ENCODE measurements at places on chromosomes 11 and 22.

- DNase-seq, result peak; percentile 46
Measured at GRCh38 chr22:23824476-23825245, 14.1 kb downstream of the DERL3 start.

- no peak for DNase-seq
Measured at GRCh38 chr11:126968915-126969314, 31.7 kb downstream of the KIRREL3 start.

GRCh38 chr11:120606211-120607010 lies 94.9 kb downstream of the GRIK4 start:
- no peak for DNase-seq

DNA sequence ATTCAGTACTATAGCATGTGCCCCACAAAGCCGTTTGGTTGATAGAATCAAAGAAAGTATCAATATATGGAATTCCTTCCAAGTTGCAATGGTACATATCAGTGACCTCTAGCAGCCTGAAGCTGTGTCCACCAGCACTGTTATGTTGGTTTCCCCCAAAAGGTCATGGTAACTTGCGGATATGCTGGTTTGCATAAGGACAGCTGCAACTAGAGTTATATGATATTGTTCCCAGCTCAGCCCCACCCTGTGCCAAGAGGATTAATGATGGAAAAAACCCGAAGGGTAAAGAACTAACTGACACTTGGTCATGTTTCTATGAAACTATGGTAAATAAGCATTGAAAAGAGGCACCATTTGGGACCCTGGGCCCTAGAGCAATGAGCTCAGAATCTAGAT lies 93.5 kb downstream of the PDHX start:
- no peak for DNase-seq

DNA sequence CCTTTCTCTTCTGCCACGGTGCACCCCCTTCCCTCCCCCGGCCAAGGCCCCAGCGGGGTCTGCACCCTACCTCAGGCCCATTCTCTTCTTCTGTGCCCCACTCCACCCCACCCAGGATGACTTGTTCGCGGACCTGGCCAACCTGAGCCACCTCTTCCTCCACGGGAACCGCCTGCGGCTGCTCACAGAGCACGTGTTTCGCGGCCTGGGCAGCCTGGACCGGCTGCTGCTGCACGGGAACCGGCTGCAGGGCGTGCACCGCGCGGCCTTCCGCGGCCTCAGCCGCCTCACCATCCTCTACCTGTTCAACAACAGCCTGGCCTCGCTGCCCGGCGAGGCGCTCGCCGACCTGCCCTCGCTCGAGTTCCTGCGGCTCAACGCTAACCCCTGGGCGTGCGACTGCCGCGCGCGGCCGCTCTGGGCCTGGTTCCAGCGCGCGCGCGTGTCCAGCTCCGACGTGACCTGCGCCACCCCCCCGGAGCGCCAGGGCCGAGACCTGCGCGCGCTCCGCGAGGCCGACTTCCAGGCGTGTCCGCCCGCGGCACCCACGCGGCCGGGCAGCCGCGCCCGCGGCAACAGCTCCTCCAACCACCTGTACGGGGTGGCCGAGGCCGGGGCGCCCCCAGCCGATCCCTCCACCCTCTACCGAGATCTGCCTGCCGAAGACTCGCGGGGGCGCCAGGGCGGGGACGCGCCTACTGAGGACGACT lies 15.9 kb downstream of the RTN4RL2 start:
- peak; percentile 70 for DNase-seq

- peak; percentile 73 for DNase-seq
Measured at GRCh38 chr22:49853981-49854831, 562 bp downstream of the ZBED4 start.

DNA sequence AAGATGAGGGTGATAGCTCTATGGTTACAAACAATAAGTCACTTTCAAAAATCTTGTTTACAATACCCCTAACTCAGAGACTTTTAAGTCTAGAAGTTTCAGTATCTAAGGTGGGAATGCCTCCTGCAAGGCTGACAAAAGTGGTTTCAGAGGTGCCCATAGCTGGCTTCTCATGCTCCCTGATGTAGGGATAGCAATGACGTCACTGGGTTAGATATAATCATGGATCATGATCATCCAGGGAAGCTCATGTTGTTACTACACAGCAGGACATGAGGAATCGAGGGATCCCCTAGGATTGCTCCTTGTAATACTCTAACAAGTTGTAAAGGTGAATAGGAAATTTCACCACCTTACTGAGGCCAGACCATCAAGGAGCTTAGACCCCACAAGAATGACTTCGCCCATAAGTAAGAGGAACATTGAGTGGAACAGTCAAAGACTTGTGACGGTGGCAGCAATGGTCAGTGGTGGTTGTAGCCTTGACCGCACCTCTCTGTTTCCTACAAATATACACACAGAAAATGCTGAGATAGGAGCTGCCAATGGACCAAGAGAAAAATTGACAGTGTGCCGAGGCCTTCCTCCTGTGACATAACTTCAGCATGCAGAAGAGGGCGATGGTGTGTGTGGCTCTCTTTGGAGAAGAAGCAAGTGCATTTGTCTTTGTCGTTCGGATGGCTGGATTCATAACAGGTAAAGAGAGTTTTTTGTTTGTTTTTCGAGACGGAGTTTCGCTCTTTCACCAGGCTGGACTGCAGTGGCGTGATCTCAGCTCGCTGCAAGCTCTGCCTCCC lies 15.6 kb downstream of the APOL4 start:
- no peak for DNase-seq

- DNase-seq, result no peak
Measured at GRCh38 chr11:38278457-38279141, 1680.6 kb upstream of the RAG2 start.

DNA sequence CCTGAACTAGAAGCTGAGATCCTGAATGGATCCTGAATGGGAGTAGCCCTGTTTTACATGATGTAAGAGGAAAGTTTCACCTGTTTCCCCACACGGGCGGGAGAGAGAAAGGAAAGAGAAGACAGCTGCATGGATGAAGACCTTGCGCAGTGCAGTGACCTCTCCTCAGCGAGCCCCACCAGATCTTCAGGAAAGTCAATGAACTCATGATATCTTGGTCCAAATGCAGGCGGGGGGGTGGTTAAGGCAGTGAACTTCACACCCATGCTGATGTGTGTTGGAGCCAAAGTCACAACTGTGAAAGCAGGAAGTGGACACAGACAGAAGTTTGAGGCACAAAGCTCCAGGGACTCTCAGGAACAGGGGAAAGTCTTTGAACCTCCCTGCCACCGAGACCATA lies 8.6 kb upstream of the FJX1 start:
- no peak for DNase-seq

- DNase-seq, result no peak
Measured at GRCh38 chr11:126925321-126926093, 75.1 kb downstream of the KIRREL3 start.

GRCh38 chr11:111976767-111977145 lies 39.6 kb downstream of the DIXDC1 start:
- no peak for DNase-seq

GRCh38 chr11:36746886-36747710 lies 149.1 kb upstream of the RAG2 start:
- DNase-seq, result peak; percentile 91

DNA sequence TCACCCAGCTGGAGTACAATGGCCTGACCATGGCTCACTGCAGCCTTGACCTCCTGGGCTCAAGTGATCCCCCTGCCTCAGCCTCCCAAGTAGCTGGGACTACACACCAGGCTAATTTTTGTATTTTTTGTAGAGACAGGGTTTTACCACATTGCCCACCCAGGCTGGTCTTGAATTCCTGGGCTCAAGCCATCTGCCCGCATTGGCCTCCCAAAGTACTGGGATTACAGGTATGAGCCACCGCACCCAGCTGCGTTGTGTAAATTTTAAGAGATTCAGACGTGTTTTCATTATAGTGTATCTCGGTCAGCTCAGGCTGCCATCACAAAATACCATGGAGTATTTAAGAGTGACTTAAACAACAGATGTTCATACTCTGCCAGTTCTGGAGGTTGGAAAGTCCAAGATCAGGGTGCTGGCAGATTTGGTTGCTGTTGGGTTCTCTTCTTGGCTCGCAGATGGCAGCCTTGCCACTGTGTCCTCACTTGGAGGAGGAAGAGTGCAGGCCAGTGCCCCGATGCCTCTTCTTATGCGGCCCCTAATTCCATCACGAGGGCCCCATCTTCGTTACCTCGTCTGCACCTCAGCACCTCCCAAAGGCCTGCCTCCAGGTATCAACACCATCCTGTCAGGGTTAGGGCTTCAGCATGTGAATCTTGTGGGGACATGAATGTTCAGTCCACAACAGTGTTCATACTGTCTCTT lies 32.6 kb upstream of the PARVB start:
- DNase-seq, result no peak

DNA sequence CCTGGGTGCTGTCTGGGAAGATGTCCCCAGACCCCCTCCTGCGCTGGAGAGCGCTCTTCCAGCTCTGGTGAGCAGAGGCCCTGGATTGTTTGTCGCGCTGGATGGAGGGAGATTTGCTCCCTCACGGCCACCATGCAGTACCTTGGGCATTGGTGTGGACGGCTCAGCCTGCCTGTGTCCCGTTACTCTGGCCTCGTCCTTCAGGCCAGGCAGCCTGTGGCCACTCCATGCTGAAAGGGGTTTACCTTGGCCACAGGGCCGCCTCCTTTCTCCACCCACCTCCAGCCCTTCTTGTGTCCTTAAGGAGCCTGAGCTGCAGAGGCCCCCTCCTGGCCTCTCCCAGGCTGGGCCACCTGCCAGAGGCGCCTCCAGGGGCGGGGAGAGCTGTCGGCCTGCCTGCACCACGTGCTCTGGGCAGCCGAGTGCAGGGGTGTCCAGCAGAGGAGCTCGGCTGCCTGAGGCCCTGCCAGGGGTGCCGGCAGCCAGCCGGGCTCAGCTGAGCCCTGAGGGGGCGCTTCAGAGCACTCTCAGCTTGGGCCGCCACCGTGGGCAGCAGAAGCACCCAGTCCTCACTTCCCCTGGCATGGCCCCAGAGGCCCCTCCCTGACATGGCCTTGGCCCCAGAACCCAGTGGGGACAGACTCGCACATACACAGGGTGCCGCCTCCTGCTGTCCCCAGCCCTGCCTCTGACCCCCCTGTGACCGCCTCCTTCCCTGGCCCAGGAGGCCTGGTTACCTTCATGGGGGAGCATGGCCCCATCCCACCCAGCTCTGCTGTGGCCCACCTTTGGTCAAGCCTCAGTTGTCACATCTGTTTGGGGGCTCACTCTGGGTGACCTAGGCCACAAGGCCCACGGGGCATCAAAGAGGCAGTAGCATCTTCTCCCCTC lies 3.4 kb downstream of the CCND1 start:
- DNase-seq, result peak; percentile 61

DNA sequence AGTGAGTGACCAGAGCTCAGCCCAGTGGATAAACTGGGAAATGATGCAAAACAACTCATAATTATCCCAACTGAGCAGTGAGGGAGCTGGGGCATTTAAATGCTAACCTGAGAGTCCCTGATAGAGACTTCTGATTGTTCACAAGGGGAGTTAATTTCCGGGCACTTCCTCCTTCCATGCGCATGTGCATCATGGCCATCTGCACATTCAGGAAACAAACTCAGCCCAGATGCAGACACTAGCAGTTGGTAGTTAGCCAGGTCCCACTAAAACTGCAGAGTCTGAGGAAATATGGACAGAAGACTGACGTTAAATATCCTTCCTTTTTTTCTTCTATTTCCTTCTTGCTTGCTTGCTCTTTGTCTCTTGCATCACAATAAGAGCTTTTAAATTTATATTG lies 852.1 kb upstream of the LRRC4C start:
- no peak for DNase-seq

DNA sequence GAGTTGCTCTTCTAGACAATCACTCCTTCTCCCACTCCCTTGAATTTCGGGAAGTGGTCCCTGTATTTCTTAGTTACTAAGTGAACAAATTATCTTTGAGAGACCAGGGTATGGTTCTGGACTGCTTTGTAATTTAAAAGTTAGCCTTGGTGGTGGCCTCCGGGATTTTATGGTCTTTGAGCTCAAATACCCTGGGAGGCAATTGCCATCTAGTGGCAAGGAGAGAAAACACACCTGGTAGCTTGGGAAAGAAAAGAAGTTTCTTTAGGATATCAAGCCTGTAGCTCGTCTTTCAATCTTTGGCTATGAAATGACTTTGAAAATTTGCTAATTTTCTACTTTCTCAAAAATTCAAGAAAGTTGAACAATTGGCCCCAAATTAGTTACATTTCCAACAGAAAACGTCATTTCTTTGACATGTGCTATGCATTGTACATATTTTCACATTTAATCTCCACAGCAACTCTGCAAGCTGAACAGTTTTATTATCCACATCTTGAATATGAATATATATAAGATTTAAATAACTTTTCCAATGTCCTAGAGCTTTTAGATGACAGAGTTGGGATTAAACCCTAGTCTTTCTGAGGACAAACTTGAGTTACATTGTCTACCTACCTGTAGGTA lies 39.1 kb downstream of the MMP27 start:
- no peak for DNase-seq

DNA sequence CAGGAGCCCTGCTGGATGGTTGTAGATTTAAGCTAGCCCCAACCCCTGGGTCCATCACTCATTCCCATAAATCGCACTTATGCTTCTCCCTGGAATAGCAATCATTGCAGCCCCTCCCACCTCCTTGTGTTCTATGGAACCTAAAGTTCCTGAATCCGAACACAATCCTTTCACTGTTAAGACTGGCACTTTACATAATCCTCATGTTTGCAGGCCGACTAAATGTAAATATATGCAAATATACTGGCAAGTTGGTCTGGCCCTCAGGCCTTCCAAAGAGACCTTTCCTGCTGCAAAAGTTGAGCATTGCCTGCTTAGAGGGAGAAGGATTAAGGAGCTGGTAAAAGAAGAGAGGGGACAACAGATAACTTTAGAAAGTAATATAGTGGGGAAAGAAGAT lies 892.9 kb downstream of the OPCML start:
- DNase-seq, result no peak

DNA sequence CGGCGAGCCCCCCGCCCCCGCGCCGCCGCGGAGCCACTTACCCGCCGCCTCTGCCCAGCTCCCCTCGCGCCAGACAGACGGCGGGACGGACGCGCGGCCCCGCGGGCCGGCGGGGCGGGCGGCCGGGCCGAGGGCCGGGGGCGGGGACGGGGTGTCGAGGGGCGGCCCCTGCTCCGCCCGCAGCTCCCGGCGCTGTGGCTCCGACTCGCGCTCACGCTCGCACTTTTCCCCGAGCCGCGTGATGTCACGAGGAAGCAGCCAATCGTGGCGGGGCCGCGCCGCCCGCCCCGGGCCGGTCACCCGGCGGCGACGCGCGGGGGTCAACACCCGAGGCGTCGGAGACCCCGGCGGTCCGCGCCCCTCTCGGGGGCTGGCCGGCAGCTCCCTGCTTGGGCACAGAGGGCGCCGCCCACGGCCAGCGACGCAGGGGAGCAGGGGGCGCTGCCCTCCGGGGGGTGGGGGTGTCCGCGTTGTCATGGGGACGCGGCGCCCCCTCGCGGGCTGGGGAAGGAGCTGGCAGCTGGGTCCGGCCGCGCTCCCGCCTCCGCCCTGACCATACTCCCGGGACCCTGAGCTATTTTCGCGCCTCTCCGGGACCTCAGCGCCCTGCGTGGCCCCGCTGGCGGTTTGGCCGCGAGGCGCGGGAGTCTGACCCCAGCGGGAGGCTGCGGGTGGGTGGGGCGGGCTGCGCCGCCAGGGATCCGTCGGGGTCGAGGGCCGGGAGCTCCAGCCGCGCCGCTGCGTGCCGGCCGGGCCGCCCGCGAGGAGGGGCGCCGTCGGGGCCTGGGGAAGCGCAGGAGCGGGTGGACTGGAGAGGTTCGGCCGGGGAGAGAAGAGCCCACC lies at the start of gene CHRM4:
CHRM4 (minus strand) TSS at position 199 of the 843 bp plus-strand sequence. CDS start 5,219 bp downstream, outside the sequence.
- no peak for DNase-seq

Data from activated effector memory CD4-positive, alpha-beta T cell treated with anti-CD3 and anti-CD28 coated beads, Interleukin-2, amount 50 U/mL, for 16 hours (primary cell).